ENCODE measurements at places on chromosomes 2 and 18.
A peak's percentile ranks its signal among the peaks of the same experiment; 100 is the strongest.

- no peak for DNase-seq
Measured at GRCh38 chr2:229098801-229099200, 172.3 kb downstream of the PID1 start.

DNA sequence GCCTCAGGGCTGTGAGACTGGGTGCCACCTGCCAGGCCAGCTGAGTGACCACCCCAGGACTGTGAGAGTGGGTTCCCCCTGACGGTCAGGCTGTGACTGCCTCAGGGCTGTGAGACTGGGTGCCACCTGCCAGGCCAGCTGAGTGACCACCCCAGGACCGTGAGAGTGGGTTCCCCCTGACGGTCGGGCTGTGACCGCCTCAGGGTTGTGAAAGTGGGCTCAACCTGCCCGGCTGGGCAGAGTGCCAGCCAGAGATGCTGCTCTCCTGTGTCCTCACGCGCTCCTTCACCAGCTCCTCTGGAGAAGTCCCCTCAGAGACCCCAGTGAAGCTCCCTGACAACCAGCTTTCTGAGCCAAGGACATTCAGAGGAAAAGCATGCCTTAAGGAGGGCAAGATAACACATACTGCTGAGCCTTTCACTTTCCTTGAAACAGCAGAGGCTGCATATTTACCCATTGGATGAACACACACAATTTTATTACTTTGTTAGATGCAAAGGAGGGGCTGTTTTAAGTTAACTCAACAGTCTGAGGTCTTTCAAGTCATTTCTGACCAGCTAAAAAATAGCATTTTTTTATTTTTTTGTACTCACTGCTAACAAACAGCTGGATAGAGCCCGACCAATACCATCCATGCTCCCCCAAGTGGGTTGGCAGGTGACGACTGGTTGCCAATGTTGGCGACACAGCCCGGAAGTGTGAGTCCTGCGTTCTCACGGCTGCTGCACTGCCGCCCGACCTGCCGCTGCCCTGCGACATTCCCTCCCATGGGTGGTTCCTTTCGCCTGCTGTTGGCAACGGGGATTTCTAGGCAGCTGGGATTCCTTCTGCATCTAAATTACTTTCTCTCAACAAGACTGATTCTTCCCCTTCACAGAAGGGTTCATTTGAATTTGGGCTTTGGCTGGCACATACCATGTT lies 70.7 kb downstream of the NDUFA10 start:
- DNase-seq, result no peak

DNA sequence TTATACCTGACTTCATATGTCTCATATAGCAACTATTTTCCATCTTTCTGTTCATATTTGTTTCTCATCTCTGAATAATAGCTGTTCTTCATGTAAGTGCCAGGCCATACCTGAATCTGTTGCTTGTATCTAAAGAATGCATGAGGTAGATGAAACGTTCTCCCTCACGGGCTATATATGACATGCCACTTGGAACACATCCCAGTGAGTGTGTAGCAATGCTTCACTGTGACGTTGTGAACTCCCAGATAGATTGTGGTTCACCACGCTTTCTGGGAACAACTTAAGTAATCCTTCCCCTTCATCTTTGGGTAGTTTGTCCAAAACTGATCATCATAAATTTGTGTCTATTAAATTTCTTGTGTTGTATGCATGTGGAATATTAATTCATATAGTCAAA lies 60.1 kb downstream of the RDH14 start:
- no peak for DNase-seq

DNA sequence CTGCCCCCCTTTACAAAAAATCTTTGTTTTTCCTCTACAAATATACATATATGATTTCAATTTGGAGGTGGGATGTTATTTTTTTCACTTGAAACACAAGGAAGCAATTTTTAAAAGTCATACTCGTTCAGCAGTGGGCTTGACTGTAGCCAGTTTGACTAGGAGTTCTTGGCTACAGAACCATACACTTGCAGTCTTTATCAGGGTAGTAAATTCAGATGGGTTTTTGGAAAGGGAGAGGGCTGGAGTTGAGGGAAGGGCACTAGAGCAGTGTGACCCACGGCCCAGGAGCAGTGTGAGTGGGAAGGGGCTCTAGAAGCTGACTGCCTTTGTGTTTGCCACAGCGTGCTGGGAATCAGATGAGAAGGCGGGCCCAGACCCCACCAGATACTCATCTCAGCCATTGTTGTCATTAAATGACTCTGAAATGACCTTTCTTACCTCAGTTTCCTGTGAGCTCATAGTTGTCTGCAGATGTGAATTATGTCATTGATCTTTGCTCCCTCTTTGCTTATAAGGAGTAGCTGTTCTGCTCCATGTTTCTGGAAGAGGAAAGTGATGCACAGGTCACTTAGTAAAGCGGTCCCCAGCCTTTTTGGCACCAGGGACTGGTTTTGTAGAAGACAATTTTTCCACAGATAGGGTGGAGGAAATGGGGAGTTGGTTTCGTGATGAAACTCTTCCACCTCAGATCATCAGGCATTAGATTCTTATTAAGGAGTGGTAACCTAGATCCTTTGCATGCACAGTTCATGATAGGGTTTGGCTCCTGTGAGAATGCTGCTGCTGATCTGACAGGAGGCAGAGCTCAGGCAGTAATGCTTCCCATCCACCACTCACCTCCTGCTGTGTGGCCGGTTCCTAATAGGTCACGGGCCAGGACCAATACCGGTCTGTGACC lies 116.8 kb downstream of the SPTBN1 start:
- no peak for DNase-seq

DNA sequence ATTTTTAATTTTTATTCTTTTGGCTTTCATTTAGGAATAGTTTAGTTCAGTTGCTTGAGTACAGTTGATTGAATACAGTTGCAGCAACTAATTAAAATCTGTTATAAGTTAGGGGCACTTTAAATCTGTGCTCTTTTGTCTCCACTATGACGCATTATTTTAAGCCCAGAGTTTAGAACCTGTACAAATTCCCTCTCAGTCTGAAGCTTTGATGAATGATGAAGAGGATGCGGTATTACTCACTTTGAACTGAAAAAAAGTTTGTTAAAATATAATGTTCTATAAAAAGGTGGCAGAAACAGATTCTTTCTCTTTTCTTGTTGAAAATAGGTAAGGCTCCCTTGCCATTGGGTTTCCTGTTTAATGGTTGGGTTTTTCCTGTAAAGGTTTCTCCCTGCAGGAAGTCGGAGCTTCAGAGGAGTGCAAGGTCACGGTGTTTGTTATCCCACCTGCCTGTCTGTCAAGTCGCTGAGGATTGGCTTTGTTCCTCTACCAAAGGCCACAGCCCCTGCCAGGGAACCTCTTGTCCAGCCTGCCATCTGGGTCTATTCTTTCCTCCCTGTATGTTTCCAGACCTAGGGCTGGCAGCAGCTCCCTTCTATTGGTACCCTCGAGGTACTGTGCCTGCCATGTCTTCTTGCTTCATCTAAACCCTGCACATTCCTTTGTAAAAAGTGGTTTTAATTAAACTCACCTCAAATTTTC lies 43.8 kb upstream of the FN1 start:
- no peak for DNase-seq

DNA sequence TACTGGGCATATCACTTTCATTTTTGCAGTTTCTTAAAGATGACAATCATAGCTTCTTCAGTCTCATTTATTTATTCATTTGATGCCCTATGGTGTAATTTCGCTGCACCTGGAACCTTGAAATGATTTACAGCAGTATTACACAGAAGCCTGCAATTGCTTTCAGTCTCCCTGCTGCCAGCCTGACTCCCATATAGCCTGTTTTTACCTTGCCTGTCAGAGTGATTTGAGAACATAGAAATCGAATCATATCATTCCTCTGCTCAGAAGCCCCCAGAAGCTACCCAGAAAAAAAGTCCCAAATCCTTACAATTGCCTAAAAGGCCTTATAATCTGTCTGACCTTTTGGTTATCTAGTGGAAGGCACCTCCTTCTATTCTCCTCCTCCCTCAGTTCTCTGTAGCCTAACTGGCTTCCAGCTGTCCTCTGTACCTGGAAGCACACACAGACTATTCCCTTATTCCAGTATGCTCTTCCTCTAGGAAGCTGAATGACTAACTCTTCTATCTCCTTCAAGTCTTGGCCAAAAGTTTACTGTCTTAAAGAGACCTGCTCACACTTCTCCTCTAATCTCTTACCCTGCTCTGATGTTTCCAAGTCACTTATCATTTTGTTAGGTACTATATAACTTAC lies 12.6 kb downstream of the SCN3A start:
- DNase-seq, result no peak

- no peak for DNase-seq
Measured at GRCh38 chr2:47360283-47360682, 42.7 kb upstream of the MSH2 start.

DNA sequence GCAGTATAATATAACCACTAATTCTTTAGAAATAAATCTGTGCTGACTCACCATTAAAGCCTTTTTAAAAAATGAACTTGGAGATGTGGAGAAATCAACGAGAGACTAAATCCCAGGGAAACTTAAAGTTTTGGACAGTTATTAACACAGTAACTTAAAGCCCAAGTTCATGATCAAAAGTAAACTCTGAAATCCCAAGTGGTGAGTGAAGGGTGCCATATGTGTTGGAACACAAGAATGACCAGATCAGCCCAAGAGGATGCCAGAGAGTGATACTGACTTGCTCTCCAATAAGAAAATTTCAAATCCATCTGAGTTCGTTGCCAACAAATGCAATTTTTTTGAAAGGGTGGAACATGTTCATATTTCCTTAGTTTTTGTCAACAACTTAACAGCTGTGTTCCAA lies 838.1 kb upstream of the ACVR2A start:
- no peak for DNase-seq

- DNase-seq, result no peak
Measured at GRCh38 chr2:1728821-1729220, 15.5 kb downstream of the PXDN start.

DNA sequence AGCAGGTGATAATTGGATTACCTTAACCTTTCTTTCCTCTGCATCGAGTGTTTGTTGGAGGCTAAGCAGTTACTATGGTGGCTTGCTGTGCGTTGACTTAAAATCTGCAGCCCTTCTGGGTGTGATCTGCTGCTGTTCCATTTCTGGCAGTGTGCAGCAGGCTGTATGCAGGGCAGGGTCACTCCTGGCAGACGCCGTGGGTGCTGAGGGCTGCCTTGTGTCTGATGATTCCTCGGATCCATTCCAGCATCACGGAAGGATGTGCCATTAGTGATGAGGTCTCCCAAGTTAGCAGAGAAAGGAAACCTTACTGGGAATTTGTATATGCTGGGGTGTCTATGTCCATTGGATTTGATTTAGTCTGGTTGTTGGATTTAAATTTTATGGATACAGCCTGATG lies 310.8 kb downstream of the AGAP1 start:
- DNase-seq, result no peak

GRCh38 chr2:85911814-85912692 lies 23.3 kb upstream of the ST3GAL5 start:
- DNase-seq, result no peak

DNA sequence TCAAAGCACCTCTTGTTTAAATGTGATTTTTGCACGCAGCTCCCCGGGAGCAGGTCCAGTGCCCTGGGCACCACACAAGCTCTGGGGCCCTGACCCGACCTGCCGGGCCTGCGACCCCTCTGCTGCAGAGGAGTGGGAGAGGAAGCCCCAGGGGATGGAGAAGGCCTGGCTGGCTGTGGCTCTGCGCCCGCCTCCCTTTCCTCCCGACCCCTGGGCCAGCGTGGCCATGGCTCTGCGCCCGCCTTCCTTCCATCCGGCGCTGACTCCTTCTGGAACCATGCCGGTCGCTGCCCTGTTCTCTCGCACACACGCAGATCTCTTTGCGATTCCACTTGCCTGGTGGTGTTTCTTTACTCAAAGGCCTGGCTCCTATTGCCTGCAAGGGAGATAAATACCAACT lies 166.5 kb upstream of the SALL3 start:
- DNase-seq, result no peak

- no peak for DNase-seq
Measured at GRCh38 chr18:28757466-28758008, 580.6 kb upstream of the CDH2 start.

DNA sequence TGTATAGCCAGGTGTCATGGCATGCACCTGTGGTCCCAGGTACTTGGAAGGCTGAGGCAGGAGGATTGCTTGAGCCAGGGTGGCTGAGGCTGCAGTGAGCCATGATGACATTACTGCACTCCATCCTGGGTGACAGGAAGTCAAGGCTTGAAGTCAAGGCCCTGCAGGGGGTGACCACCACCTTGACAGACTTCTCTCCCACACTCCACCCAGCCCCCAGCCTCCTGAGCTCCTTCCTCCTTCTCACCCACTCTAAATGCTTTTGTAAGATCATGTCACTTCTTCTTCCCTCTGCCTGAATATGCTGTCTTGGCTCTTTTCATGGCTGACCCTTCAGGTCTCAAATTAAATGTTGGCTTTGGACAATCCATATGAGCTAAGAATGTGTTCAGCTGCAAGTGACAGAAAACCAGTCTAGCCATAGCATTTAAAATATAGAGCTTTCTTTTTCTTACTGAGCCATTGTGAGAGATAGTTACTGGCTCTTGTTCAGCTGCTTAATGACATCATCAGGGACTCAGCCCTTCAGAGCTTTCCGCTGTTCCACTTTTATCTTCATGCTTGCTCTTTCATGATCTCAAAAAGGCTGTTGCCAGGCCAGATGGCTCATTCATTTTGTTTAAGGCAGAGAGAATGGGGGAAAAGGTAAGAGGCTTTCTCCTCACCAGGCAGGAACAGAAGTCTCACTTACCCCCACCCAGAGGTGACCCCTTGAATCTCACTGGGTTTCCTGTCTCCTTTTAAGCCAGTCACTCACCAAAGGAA lies 36.7 kb upstream of the TTC39C start:
- DNase-seq, result no peak

DNA sequence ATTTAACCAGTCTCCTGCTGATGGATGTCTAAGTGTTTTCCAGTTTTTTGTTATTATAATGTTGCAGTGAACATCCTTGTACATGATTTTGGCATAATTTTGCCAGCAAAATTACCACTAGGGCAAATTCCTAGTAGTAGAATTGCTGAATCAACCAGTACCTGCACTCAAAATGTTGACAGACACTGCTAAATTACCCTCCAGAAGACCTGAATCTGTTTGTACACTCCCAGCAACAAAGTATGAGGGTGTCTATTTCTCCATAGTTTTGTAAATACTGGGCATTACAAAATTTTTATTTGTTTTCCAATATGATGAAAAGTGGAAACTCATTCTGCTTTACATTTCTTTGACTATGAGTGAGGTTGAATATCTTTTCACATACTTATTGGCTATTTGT lies 11.2 kb upstream of the MAT2A start:
- no peak for DNase-seq

GRCh38 chr2:46328829-46329228 lies 31.6 kb downstream of the EPAS1 start:
- DNase-seq, result no peak

DNA sequence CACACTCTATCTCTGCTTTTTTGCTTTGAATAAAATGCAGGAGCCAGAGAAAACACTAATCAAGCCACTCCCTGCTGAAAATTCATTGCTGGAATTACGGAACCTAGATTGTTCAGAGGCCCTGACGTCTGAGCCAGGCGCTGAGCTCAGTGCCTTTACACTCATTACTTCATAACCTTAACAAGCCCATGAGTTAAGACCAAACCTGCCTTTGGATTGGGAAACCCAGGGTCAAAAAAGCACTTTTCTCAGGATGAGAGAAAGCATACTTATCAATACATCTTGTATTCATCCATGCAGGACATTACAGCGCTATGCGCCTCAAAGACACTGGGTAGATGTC lies 762 bp downstream of the INO80C start:
- no peak for DNase-seq

GRCh38 chr2:232535761-232536530 lies 3.5 kb upstream of the CHRNG start:
- DNase-seq, result no peak

GRCh38 chr2:168028362-168028761 lies 219.0 kb downstream of the STK39 start:
- DNase-seq, result no peak

GRCh38 chr2:84781942-84782716 lies 98.8 kb downstream of the TRABD2A start:
- peak; percentile 46 for DNase-seq

All from activated effector memory CD4-positive, alpha-beta T cell treated with Interleukin-2 at 50 U/mL for 16 hours (primary cell).